Cortex of kidney (tissue), 1 donor: ENCODE measurements at places on chromosomes 12 and 14.

DNA sequence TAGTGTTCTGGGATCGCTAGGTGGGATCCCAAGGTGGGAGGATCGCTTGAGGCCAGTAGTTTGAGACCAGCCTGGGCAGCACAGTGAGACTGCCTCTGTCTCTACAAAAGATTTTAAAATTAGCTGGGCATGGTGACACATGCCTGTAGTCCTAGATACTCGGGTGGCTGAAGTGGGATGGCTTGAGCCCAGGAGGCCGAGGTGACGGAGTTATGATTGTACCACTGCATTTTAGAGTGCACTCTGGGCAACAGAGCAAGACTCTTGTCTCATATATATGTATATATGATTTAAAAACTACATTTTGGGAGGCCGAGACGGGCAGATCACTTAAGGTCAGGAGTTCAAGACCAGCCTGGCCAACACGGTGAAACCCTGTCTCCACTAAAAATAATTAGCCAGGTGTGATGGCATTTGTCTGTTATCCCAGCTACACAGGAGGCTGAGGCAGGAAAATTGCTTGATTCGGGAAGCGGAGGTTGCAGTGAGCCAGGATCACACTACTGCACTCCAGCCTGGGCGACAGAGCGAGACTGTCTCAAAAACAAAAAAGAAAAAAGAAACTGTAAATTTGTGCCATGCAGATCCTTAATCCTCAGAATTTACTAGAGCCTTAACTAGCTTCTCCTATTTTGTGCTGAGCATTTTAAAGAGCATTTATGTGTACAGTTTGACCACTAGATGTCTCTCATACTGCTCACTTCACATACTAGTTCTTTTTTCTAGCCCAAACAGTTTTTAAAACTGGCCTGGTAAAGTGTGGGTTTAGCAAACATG is 114.8 kb downstream of the MON2 start:
- DNase-seq, result no peak

DNA sequence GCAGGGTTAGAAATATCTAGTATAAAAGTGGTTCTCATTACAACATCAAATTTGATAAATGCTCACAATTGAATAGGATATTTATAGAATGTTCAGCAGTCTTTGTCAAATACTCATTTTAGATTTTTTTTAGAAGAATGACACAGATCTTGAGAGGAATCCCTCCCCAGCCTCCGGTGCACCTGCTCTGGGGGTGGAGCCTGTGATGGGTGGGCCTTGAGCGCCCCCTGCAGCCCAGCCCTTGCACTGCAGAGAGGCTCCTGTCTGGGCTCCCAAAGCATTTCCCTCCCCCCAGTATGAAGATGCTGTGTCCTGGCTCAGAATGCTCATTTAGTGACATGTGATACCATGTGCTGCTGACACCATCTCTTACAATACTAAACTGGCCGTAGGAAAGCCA is 792.3 kb downstream of the TMEM121 start:
- no peak for DNase-seq

GRCh38 chr12:109578330-109578927 is 4.8 kb downstream of the MVK start:
- DNase-seq, result no peak

DNA sequence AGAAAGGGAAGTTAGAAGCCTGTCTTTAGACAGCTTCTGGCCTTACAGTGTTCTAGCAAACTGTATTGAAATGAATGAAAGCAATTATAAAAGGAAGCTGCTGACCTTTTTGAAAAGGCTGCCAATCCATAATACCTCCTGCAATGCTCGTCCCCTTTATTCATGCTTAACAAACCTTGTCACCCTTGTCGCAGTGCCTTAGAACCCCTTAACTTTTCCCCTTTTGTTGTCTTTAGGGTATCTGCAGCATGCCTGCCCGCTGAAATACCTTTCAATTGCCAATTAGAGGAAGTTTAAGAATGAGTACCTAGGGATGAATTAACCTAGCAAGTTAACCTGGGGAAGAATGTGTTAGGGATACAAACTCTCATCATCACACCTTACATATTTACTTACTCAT is 731.2 kb downstream of the RERGL start:
- no peak for DNase-seq
